ENCODE measurements at places on chromosomes 11 and 22. TPM values are rescaled to one million over a fixed set of nuclear protein-coding genes. Genes with fewer than 3 reads are reported as not detected.
A peak's percentile ranks its signal among the peaks of the same experiment; 100 is the strongest.

The ADM gene
- 0.19 TPM for polyA plus RNA-seq

DNA sequence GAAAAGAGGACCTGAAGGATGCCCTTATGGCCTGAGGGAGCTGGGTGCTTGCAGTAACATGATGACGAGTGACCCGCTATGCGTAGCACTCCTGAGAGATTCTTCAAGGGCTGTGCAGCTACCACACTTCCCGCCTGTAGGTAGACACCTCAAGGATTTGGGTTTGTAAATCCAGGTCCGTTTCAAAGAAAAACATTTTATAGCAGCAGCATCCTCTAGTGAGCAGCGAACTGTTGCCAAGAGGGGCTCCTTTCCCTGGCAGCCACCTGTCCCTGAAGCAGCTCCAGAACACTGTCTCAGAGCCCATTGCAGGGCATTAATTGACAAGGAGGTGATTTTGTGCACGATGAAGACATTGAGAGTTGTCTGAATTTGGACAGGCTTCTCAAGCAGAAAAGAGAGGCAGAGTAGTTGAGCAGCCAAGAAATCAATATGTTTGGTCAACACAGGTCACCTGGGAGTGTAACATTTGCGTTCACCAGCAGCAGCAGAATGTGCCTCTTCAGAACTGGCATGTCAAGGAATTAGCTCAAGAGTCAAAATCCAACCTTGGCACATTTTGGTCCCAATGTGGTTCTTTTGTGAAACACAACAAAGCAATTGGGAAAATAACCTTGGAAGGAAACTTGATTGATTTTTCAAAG is 209.8 kb upstream of the MTNR1B start:
- H3K27me3 ChIP-seq = peaks cover 4% of the 10 kb centered on the region
- DNase-seq = no peak
- no peaks in the 10 kb centered on the region for H3K4me1 ChIP-seq
- H3K36me3 ChIP-seq = no peaks in the 10 kb centered on the region

The LYVE1 gene
- not detected for polyA plus RNA-seq

The TMEM191C gene
- polyA plus RNA-seq = 1.7 TPM

DNA sequence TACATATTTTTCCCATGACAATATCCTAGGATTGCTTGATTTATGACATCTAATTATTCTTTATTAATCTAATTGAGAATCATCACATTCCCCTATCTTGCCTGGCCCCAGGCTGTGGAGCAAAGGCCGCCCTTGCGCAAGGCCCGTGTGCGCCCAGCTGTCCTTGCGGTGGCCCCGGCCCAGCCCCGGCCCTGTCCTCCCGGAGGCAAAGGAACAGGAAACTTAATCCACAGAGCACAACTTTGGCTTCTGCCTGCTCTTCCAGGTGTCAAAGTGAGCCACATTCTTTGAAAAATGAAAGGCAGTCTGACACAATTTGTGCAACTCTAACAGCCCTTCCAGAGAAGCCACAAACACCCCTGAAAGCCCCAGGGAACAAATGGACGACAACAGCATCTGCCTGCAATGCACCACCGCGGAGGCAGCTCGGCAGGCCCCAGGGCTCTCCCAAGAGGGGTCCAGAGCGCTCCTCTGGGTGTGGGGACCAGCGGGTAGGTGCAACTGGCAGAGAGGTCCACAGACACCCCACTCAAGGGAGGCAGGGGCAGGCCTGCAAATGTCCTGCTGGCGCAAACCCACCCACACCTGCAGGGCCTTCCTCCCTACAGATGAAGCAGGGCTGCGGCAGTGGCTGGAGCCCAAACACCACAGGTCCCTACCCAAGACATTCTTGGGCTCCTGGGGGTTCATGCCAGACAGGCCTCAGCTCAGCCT is 30.3 kb downstream of the GNB1L start:
- no peak for DNase-seq
- H3K4me3 ChIP-seq = no peak overlapping the region
- H3K36me3 ChIP-seq = no peaks in the 10 kb centered on the region
- no peak overlapping the region for H3K27ac ChIP-seq
- no peaks in the 10 kb centered on the region for H3K4me1 ChIP-seq

DNA sequence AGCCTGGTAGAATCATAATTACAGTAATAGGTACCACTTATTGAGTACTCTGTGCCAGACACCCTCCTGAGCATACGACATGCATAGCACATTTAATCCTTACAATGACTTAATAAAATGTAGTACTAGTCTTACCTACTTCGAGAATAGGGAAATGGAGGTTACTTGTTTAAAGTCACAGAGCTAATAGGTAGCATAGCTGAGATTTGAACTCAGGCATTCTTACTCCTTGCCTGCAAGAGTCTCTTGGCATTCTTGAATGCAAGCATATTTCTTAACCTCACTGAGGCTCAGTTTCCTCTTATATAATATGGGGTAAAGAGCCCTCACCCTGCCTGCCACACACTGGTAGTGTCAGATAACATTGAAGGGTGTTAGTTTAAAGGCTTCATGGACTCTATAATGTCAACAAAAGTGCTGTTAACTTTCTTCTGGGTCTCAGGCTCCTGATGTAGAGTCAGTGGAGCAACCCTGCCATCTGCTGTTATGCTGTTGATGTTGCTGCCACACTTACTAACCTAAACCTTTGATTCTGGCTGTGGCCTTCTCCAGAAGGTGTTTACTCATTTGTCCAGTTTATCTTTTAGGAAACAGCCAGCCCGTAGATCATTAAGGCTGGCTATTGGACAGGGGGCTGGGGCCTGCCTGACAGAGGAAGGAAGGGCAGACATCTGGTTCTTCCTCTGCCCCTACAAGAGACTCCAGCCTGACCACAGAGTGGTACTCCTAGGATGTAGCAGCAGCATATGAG is 18.9 kb downstream of the LIMK2 start:
- H3K4me3 ChIP-seq = peak overlapping the region; percentile 56
- H3K27ac ChIP-seq = peak overlapping the region; percentile 96
- peak; percentile 59 for DNase-seq
- no peaks in the 10 kb centered on the region for H3K36me3 ChIP-seq

DNA sequence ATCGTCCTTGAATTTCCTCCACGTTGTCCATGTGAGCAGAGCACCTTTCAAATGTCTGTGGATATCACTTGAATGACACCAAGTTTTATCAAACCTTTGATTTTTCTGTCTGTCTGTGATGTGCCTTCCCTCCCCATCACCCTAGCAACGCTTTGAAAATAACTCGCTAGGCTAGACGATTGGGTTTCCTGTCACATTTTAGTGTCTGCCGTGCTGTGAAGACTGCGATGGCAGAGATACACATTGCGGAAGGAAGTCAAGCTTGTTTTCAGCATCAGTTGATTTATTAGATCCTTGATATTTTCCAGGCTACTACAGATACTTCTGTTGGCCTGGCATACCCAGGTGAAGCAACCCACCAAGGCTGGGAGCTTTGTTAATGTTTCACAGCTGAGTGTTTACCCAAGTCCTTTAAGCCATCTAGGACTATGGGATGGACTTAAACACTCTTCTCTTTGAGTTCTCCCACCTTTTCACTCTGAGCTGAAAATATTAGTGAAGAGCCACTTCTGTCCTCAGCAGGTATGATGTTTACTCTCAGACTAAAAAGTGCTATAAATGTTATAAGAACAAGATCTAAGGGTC is 93.6 kb upstream of the CD44 start:
- H3K36me3 ChIP-seq = no peaks in the 10 kb centered on the region
- peak overlapping the region; percentile 100 for H3K27ac ChIP-seq
- peak overlapping the region; percentile 77 for H3K4me3 ChIP-seq
- peaks cover 60% of the 10 kb centered on the region for H3K4me1 ChIP-seq
- DNase-seq = peak; percentile 89

- peaks cover 100% of the 10 kb centered on the region for H3K4me1 ChIP-seq
- peaks cover 19% of the 10 kb centered on the region for H3K36me3 ChIP-seq
- DNase-seq = no peak
- peaks cover 11% of the 10 kb centered on the region for H3K27me3 ChIP-seq
- peak overlapping the region; percentile 71 for H3K4me3 ChIP-seq
These were observed 5.8 kb downstream of the CD44 start for GRCh38 chr11:35144806-35145205.

GRCh38 chr11:5366856-5367255 is 15.5 kb downstream of the OR51B6 start:
- no peak for DNase-seq
- no peak overlapping the region for H3K27ac ChIP-seq
- no peak overlapping the region for H3K4me3 ChIP-seq
- H3K27me3 ChIP-seq = no peaks in the 10 kb centered on the region
- no peaks in the 10 kb centered on the region for H3K4me1 ChIP-seq

The DRICH1 gene
- not detected for polyA plus RNA-seq

DNA sequence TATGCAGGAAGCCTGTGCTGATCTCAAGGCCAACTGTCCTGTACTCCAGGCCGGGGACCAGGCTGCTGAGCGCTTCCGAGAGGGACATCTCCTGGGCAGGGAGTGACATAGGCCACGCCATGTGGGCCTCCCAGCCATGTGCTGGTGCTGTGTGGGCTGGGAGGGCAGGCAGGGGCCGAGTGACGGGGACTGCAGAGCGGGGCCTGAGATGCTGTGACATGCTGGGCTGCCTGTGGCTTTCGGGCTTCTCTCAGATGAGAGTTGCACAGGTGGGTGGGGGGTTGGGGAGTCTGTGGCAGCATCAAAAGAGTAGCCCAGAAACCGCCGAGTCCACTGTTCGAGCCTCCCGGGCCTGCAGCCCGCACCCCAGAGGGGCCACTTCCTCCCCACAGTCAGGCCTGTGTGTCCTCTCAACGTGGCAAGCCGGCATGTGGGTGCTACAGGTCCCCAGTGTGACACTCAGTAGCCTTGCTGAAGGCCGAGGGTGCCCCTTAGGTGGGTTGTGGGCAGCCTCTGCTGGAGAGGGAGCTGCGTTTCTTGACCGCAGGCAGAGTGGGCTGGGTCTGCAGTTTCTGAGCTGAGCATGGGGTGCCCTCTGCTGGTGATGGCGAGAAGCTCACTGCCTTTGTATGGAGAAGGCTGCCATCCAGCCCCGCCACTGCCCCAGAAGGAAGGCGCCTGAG is 101.2 kb downstream of the BCR start:
- peaks cover 6% of the 10 kb centered on the region for H3K36me3 ChIP-seq
- peaks cover 5% of the 10 kb centered on the region for H3K27me3 ChIP-seq
- peaks cover 56% of the 10 kb centered on the region for H3K4me1 ChIP-seq
- DNase-seq = peak; percentile 89
- peak overlapping the region; percentile 36 for H3K4me3 ChIP-seq

DNA sequence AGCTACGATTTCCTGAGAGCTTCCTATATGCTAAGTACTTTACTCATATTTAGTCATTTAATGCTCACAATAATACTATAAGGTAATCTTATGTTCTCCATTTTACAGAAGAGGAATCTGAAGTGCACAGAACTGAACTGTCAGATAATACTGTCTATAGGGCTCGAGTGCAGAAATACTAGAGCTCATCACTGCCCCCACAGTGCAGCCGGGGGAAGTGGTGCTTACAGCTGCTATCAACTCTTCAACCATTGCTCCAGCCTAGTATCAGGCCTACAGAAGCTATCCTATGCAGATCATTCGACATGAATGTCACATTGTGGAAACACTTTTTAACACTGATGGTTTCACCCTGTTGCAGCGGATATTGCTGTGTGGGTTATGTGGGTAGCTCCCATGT is 929.9 kb downstream of the NTM start:
- H3K36me3 ChIP-seq = no peaks in the 10 kb centered on the region
- H3K4me1 ChIP-seq = no peaks in the 10 kb centered on the region
- H3K4me3 ChIP-seq = no peak overlapping the region
- DNase-seq = no peak
- no peak overlapping the region for H3K27ac ChIP-seq

DNA sequence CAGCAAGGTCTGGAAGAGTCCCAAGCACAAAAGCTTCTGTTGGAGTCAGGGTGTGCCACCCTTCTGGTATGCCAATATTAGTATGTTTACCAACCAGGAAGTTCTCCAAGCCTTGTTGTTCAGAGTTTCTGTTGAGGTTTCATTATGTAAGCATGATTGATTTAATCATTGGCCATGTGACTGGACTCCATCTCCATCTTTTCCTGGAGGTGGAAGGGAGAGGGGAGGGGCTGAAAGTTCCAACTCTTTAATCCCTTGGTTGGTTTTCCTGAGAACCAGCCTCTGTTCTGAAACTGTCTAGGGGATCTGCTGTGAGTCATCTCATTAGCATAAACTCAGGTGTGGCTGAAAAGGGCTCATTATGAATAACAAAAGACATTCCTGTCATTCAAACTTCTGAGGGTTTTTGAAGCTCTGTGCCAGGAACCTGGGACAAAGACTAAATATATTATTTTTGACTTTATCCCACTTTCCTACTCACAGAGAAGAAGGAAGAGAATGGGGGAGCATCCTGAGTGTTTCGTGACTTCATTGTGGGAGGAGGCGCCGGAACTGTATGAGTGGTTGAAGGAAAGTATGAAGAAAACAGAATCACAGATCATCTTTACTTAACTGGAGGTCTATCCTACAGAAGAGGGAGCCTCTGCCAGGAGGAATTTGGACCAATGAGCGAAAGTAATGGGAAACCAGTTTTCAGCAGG is 138.2 kb downstream of the NECTIN1 start:
- DNase-seq = no peak
- H3K4me1 ChIP-seq = peaks cover 2% of the 10 kb centered on the region
- no peak overlapping the region for H3K4me3 ChIP-seq
